ENCODE measurements at places on chromosomes 16 and 17. TPM values are rescaled to one million over a fixed set of nuclear protein-coding genes. Genes with fewer than 3 reads are reported as not detected.

IL32 gene
- not detected for total RNA-seq

ADAMTS18 gene
- total RNA-seq, result 0.12 TPM

FTO gene
- 107 TPM for total RNA-seq

ADORA2B gene
- total RNA-seq, result 0.98 TPM

LPO gene
- total RNA-seq, result not detected

ABCC12 gene
- total RNA-seq, result 0.07 TPM

GP2 gene
- total RNA-seq, result not detected

ITGAD gene
- total RNA-seq, result not detected

CCL16 gene
- not detected for total RNA-seq

ZP2 gene
- not detected for total RNA-seq

CDC42EP4 gene
- total RNA-seq, result 33.4 TPM

VMP1 gene
- total RNA-seq, result 53.8 TPM

Data from neural crest cell (in vitro differentiated cells).